ENCODE measurements at places on chromosomes 1 and 21.

GRCh38 chr1:165851034-165851658 is 23.7 kb downstream of the UCK2 start:
- peaks cover 25% of the 10 kb centered on the region for H3K4me1 ChIP-seq
- no peaks in the 10 kb centered on the region for H3K27me3 ChIP-seq
- H3K36me3 ChIP-seq, result no peaks in the 10 kb centered on the region
- no peak overlapping the region for H3K27ac ChIP-seq

- H3K36me3 ChIP-seq, result peaks cover 77% of the 10 kb centered on the region
- H3K4me3 ChIP-seq, result peak overlapping the region; percentile 3
- peak overlapping the region; percentile 45 for H3K27ac ChIP-seq
- peaks cover 9% of the 10 kb centered on the region for H3K4me1 ChIP-seq
Measured at GRCh38 chr1:112605633-112606327, 13.2 kb downstream of the ST7L start.

- no peak overlapping the region for H3K4me3 ChIP-seq
- no peak overlapping the region for H3K27ac ChIP-seq
- no peaks in the 10 kb centered on the region for H3K4me1 ChIP-seq
- no peaks in the 10 kb centered on the region for H3K36me3 ChIP-seq
- no peak for ATAC-seq
- peaks cover 15% of the 10 kb centered on the region for H3K27me3 ChIP-seq
Measured at GRCh38 chr1:7616076-7616832, 154.8 kb upstream of the VAMP3 start.

- no peaks in the 10 kb centered on the region for H3K36me3 ChIP-seq
- H3K27ac ChIP-seq, result no peak overlapping the region
- no peaks in the 10 kb centered on the region for H3K4me1 ChIP-seq
- H3K4me3 ChIP-seq, result no peak overlapping the region
- no peak for ATAC-seq
Measured at GRCh38 chr1:214505134-214505533, 46.3 kb downstream of the PTPN14 start.

DNA sequence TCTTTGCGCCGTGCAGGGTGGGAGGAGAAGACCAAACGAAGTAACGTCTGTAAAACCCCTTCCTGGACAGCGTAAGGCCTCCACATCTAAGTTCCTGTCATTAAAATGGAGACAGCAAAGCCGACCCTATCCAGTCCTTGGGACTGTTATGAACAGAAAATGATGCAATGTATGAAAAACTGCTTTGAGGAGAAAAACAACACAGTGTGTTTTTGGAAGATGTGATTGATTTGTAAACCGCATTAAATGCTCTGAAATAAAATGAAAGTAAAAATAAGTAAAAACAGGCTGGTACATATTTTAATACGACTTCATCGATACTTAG is 827 bp upstream of the URB1 start:
- H3K27me3 ChIP-seq, result no peaks in the 10 kb centered on the region
- no peak for ATAC-seq
- peaks cover 28% of the 10 kb centered on the region for H3K4me1 ChIP-seq
- H3K36me3 ChIP-seq, result peaks cover 32% of the 10 kb centered on the region

DNA sequence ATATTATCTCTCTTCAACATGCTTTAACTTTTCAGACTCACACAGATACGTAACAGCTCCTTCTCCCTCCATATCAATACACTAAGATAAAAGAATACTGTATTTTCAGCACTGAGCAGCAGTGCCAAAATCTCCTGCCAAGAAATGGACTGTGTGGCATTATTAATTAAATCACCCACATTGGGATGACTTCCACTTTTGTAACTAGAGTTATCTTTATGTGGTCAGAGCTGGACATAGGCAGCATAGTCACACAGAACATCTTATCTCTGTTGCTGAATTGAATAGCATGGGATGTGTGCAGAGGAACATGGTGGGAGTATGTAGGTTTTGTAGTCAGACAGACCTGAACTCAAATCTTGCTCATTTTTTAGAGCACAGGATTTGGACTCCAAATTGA is 41.4 kb upstream of the CACYBP start:
- H3K4me1 ChIP-seq, result peaks cover 19% of the 10 kb centered on the region
- no peak overlapping the region for H3K27ac ChIP-seq
- H3K36me3 ChIP-seq, result no peaks in the 10 kb centered on the region
- H3K4me3 ChIP-seq, result peak overlapping the region; percentile 55
- no peak for ATAC-seq

DNA sequence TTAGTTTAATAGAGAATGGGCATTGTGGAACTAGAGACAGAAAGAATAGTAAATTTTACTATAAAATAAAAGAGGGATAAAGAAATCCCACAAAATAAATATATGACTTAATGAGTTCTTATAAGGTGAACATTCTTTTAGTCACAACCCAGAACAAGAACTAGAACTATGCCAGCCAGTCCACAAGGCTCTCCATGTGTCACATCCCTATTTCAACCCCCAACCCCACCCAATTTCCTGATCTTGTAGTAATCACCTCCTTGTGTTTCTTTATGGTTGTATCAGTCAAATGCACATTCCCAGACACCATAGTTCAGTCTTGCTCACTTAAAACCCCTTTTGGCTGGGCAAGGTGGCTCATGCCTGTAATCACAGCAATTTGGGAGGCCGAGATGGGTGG is 662.3 kb upstream of the CAMK1G start:
- peaks cover 3% of the 10 kb centered on the region for H3K27me3 ChIP-seq
- H3K4me3 ChIP-seq, result no peak overlapping the region
- H3K4me1 ChIP-seq, result no peaks in the 10 kb centered on the region
- no peaks in the 10 kb centered on the region for H3K36me3 ChIP-seq
- H3K27ac ChIP-seq, result no peak overlapping the region

GRCh38 chr1:172647987-172648386 is 10.9 kb upstream of the FASLG start:
- H3K27ac ChIP-seq, result no peak overlapping the region
- no peaks in the 10 kb centered on the region for H3K36me3 ChIP-seq
- peaks cover 38% of the 10 kb centered on the region for H3K4me1 ChIP-seq
- ATAC-seq, result no peak
- peak overlapping the region; percentile 6 for H3K4me3 ChIP-seq

- H3K36me3 ChIP-seq, result no peaks in the 10 kb centered on the region
- peaks cover 4% of the 10 kb centered on the region for H3K27me3 ChIP-seq
- H3K4me3 ChIP-seq, result no peak overlapping the region
Measured at GRCh38 chr1:204265665-204266064, 51.9 kb upstream of the GOLT1A start.

DNA sequence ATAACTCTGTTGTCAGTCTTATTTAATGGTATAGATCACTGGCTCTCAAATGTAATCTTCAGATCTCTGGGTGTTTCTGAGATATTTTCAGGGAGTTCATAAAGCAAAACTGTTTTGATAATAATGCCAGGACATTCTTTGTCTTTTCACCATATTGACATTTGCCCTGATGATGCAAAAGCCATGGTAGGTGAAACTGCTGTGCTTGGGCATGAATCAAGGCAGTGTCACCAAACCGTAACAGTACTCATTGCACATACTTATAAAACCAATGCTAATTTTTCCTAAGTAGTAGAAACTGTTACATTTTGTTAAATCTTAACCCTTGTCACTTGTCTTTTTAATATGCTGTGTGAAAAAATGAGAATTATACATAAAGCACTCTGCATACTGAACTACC is 76.0 kb downstream of the RPS6KC1 start:
- no peaks in the 10 kb centered on the region for H3K4me1 ChIP-seq
- H3K27ac ChIP-seq, result no peak overlapping the region
- H3K27me3 ChIP-seq, result no peaks in the 10 kb centered on the region
- H3K36me3 ChIP-seq, result peaks cover 6% of the 10 kb centered on the region
- H3K4me3 ChIP-seq, result no peak overlapping the region

GRCh38 chr1:171434717-171435346 is 50.5 kb upstream of the PRRC2C start:
- ATAC-seq, result peak; percentile 84
- H3K27me3 ChIP-seq, result peaks cover 5% of the 10 kb centered on the region
- H3K4me1 ChIP-seq, result peaks cover 7% of the 10 kb centered on the region
- H3K27ac ChIP-seq, result peak overlapping the region; percentile 56
- H3K36me3 ChIP-seq, result no peaks in the 10 kb centered on the region
- H3K4me3 ChIP-seq, result peak overlapping the region; percentile 43

DNA sequence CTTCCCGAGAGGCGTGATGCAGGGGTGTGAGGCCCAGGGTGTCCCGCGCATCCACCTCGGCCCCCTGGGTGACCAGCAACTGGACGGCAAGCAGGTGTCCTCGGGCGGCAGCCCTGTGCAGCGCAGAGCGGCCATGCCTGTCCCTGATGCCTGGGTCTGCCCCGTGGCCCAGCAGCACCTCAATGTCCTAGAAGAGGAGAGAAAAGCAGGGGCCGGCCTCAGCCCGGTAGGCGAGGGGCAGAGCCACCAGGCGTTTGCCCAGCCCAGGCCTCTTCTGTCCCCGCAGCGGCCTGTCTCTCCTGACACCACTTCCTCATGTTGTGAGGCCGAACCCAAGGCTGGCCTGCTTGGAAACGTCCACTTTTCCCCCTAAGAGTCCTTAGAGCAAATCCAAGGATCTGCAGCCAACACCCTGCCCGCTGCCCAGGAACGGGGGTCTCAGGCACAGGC is 1.7 kb downstream of the ANKRD65 start:
- H3K4me1 ChIP-seq, result peaks cover 7% of the 10 kb centered on the region
- H3K4me3 ChIP-seq, result no peak overlapping the region
- no peak for ATAC-seq
- H3K36me3 ChIP-seq, result no peaks in the 10 kb centered on the region
- H3K27me3 ChIP-seq, result peaks cover 7% of the 10 kb centered on the region

- H3K4me3 ChIP-seq, result no peak overlapping the region
- H3K27ac ChIP-seq, result peak overlapping the region; percentile 6
- peaks cover 11% of the 10 kb centered on the region for H3K4me1 ChIP-seq
- H3K36me3 ChIP-seq, result peaks cover 95% of the 10 kb centered on the region
Measured at GRCh38 chr1:45512641-45513054, 9.0 kb downstream of the PRDX1 start.

DNA sequence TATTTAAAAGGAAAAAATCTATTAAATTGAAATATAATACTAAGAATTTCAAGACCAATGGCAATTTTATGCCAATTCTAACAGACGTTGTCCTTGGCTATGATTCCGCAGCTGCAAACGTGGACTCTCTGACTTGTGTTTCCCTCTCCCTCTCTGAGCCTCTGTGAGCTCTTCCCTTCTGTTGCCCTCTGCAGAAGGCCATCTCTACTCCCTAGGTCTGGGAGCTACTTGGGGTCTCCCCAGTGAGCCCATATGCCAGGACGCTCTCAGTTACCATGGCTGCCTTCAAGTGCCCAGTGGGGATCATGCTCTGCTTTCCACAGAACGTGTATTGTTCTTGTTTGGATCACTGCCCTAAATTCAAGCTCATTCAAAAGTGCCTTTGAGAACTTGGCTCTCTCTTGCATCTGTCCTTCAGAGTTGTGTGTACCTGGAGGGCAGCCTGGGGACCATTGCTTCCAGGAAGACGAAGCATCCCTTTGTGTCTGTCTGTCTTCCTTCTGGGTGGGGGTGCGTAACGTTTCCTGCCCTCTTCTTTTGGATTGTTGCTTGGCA is 97.5 kb upstream of the TSPAN2 start:
- no peaks in the 10 kb centered on the region for H3K36me3 ChIP-seq
- H3K4me1 ChIP-seq, result peaks cover 12% of the 10 kb centered on the region
- no peak overlapping the region for H3K27ac ChIP-seq
- no peak overlapping the region for H3K4me3 ChIP-seq
- H3K27me3 ChIP-seq, result peaks cover 23% of the 10 kb centered on the region

DNA sequence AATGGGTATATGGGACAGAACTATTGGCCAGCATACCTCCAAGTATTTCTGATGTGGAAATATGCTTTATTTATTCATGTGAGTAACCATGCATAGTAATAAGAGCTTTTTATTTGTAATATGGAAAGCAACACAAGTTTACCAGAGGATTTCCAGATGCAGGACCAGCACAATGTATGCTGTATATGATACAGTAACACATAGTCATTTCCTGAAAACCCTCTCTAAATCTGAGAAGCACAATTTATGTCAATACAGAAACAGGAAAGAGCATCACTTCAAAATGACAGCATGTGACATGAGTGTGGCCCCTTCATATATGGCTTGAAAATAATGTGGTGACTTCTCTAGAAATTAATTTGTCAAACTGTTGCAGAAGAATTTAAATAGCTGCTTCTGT is 1134.7 kb upstream of the ADGRL2 start:
- no peaks in the 10 kb centered on the region for H3K36me3 ChIP-seq
- H3K27ac ChIP-seq, result no peak overlapping the region
- no peak for ATAC-seq
- H3K4me3 ChIP-seq, result no peak overlapping the region
- no peaks in the 10 kb centered on the region for H3K27me3 ChIP-seq

DNA sequence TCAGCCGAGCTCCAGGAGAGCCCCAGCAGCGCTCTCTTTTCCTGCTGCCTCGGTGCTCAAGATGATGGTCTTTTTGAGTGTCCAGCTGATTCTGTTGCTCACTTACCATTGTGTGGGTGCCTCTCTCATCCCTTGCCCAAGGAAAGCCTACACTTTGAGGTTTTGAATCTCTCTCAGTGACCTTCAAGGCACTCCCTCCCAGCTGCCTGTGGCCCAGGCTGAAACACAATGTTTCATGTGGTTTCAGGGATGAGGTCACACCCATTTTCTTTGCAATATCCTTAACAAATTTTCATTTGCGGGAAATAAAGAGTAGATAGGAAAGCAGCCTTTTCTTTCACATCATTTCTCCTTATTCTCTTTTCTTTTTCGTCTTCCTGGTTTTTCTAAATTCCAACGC is 12.6 kb upstream of the MRPS14 start:
- no peak for ATAC-seq
- no peak overlapping the region for H3K27ac ChIP-seq
- H3K4me3 ChIP-seq, result no peak overlapping the region
- H3K36me3 ChIP-seq, result no peaks in the 10 kb centered on the region
- no peaks in the 10 kb centered on the region for H3K27me3 ChIP-seq
- no peaks in the 10 kb centered on the region for H3K4me1 ChIP-seq

GRCh38 chr1:101241485-101242225 is 4.8 kb downstream of the S1PR1 start:
- H3K27me3 ChIP-seq, result no peaks in the 10 kb centered on the region
- ATAC-seq, result no peak
- peak overlapping the region; percentile 83 for H3K27ac ChIP-seq
- H3K36me3 ChIP-seq, result peaks cover 81% of the 10 kb centered on the region

DNA sequence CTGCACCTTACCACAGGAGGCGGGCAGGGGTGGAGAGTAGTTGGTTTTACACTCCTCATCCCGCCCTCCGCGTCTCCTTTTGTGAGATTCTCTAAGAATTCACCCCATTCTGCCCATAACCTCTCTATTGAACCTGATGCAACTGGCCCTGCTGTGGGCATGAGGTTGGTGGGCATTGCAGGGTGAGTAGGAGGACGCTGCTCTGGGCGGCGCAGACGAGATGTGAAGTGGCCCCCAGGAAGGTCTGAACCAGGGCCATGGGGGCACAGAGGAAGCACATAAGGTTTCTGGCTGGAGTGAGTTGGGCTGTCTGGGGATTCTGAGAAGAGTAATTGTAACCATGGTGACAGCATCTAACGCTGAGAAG is 8.8 kb downstream of the PADI1 start:
- H3K4me1 ChIP-seq, result peaks cover 15% of the 10 kb centered on the region

- H3K27me3 ChIP-seq, result no peaks in the 10 kb centered on the region
- H3K27ac ChIP-seq, result no peak overlapping the region
- H3K4me1 ChIP-seq, result peaks cover 11% of the 10 kb centered on the region
- no peak for ATAC-seq
Measured at GRCh38 chr1:19505693-19506457, 20.5 kb upstream of the CAPZB start.

DNA sequence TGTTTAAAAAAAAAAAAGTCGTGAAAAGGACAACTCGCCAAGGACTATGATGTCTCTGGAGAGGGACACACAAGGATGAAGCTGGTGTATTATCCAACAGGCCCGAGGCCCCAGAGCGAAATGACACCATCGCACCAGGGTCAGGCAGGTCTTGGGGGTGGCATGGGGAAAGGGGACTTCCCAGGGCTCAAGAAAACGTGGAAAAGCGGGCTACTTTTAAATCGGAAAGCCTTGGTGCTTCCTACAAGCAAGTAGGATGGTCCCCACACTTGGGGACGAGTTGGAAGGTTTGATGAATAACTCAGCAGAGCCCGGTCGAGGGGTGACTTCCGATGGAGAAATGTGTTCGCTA is 505 bp upstream of the GNPAT start:
- peaks cover 59% of the 10 kb centered on the region for H3K36me3 ChIP-seq
- no peaks in the 10 kb centered on the region for H3K27me3 ChIP-seq
- H3K4me1 ChIP-seq, result peaks cover 19% of the 10 kb centered on the region
- peak overlapping the region; percentile 99 for H3K27ac ChIP-seq
